Pancreas (tissue), 10 donors: ENCODE measurements at places on chromosomes 2 and 18.

DNA sequence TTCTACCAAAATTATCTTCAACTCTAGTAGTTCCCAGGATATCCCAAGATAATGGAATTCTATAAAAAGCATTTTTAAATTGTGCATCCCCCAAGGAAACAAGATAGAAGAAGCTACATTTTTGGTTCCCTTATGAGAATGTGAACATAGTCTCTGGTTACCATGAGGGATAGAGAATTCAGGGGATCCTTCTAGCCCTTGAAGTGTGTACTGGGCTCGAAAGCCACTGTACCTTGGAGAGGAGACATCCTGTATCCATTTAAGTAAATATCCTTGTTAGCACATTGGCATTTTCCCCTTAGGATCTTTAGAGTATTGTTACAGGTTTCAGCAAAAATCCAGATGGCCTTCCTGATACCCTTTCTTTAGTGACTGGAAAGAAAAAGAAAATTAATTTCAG is 228.5 kb downstream of the RTP5 start:
- no peak for DNase-seq

- DNase-seq = no peak
These were observed 60.6 kb downstream of the CAB39 start for GRCh38 chr2:230773039-230773773.

DNA sequence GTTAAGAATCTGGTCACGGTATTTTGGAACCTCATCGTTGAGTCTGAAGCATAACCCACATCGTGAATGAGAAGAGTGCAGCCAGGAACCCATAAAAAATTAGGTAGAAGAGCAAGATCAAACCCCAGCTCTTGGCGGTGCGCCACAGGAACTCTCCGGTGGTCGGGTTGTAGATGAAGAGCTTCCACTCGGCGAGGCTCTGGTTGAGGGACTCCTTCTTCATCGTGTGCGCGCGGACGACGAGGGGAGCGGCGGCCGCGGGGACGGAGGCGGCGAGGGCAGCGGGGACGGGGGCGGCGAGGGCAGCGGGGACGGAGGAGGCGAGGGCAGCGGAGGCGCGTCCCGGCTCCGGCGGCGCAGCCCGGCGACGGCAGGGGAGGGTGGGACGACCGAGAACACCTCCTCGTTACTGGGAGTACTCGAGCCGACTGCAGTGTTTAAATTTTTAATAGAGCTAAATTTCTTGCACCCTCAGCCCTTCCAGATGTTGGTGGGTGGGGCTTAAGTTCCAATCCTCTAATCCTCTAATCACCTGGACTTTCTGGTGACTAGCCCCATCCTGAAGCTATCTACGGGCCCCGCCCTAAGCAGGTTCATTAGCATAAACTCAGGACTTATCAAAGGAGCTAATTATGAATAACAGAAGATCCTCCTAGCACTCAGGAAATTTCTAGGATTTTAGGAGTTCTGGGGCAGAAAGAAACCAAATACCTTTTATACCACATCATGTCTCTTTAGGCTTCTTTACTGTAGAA is 20.4 kb upstream of the PAPOLG start:
- no peak for DNase-seq

DNA sequence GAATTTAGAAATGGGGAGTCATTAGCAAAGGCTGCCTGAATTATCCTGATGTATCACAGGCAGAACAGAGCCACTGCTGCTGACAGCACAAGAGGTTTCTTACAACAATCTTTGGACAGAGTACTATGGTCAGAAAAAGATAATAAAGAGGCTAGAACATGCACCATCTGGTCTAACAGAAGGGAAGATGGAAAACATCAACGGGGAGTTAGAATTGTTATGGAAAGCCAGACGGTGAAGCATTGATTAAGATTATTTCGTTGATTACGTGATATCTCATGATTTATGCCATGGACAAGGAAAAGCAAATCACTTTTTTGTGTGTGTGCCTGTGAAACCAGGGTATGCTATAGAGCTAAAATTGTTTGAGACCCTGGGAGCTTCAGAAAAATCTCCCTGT is 409.4 kb upstream of the ETAA1 start:
- no peak for DNase-seq

- no peak for DNase-seq
These were observed 163.8 kb downstream of the ETAA1 start for GRCh38 chr2:67560771-67561456.

DNA sequence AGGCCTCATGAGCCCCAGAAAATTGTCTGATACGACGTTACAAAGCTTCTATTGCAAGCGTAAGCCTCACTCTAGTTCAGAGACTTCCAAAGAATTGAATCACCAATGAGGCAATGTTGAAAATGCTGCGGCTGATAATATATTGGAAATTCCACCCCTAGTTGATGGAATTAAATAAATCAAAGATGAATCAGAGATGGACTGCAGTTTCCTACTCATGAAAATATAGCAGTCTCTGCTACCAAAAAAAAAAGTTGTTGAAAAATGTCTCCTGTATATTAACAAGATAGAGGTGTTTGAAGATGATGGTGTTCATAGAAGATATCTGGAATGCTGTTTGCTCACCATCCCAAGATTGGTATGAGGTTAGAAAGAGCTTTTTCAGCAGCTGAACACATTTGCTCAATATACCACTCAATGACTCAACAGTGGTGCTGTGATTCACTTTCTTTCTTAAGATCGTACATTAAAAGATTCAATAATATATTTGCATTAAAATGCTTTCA is 99.8 kb upstream of the ARHGAP28 start:
- DNase-seq = no peak

DNA sequence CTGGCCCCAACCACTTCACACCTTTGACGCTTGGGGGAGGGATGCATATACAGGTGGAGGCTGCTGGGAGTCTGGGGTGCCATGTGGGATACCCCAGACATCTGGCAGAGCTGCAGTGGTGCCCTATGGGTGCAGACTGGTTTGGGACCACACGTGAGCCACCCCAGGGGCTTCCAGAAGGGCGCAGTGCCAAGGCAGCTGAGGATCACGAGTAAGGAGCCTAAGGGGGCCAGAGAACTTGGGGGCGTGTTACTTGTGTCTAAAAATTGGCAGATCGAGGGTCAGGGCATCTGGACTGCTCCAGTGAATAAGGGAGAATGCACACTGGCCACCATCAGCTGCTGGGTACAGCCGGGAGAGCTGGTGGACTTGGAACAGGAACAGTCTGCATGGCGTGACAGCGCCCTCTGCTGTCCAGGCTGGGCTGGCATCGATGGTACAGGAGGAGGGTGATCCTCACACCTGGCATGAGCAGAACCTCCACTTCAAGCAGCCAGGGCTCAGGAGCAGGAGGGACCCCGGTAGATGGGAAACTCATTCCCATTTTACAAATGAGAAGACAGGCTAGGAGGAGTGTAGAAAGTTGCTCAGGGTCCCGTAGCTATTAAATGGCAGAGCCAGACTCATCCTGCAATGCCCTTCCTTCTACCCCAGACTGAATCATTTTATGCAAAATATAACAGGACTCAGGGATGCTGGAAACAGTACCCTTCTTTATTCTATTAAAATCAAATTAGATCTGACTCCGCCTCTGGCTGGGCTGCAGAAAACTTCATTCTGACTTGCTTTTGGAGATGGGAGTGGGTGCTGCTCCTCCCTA is 60.4 kb downstream of the ATOH8 start:
- DNase-seq = peak; percentile 99

DNA sequence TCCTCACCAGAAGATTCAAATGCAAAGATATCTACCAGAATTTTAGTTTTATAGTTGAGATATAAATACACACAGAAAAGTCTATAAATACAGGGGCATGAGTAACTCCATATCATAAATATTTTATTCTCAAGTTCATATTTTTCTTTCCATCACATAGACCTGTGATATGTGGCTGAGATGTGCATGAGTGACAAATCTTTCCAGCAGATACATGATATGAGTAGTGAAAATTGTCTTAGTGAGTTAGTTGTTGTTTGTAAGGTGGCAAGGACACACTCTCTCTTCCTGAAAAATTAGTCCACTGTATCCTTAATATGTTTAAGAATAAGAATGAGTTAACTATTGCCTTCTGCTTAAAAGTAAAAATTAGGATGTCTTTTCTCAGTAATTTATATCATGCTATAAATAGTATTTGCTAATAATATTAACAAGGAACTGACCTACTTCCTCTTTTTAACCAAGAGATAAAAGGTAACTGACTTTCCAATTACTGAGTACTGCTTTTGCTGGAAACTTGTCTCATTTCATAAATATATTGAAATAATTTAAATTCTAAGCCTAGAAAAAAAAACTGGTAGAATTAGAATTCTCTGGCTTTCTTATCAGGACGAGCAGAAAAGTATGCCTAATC is 85.2 kb upstream of the SESTD1 start:
- no peak for DNase-seq

GRCh38 chr2:229445019-229445418 is 173.9 kb upstream of the PID1 start:
- DNase-seq = no peak

DNA sequence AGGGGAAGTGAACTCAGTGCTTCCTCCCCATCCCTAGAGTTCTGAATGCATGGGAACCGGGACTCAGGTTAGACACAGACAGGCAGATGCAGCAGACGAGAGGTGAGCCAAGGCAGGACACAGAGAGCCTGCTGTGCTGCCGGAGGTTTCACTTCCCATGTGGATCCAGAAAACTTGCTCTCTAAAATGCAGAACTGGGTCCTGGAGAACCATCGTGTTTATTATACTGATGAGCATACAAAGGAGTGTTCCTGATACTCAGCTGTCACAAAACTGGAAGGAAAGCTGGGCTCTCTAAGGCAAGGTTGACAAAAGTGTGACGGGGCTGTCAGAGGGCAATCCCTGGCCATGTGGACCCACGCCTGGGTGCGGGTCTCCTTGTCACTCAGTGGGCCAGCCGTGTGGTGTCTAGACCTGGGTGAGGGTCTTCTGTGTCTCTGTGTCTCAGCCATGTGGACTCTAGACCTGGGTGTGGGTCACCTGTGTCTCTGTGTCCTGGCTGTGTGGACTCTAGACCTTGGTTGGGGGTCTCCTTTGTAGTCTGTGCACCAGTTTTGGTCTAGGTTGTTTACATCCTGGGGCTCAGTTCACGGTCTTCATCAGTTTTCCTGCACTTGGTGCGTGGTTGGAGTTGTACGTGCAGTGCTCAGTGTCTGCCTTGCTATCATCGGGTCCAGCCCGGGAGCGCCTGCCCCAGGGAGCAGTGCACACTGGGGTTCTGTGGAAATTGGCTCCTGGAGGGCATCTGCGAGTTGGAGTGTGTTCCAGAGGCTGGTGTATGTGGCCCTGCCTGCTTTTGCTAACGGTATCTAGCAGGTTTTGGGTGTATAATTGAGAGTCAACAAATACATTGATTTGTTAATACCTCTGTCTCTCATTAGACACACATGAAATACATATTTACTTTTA is 141.1 kb downstream of the ATP9B start:
- DNase-seq = no peak

DNA sequence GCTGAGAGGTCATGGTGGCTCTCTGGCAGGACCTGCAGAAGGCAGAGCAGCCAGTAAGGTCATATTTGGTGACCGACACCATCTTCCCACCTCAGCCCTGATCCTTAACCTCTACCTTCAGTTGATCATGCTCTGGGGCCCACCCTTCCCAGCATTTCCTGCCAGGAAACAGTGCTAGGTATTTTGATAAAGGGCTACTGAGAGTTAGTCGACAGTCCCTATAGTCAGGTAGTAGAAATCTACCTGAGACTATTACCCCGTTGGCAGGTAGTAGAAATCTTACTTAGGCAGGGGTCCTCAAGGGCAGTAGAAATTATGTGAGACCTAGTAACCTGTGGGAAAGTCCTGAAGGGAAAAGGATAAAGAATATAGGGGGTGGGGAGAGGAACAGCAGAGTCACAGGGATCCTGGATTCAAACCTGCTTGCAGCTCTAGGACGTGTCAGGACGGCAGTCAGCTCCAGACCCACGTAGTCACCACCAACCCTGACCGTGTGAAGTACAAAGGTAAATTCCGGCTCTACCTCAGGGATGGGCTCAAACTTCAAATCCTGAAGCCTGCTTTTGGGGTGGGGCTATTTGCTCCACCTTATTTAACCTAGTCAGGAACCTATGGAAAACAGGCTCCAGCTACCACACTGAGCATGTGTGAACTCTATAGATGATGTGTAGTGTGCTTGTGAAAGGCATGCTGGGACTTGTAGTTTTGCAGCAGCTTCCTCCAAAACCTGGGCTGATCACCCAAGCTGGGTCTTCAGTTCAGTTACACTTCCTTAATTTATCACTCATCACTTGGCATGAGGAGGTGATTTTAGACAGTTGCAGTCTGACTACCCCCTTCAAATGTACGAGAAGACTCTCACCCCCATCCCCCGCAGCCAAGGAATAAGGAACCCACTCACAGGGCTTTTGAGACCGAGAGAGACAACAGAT is at the start of gene DQX1:
DQX1 (minus strand) TSS at position 515 of the 932 bp plus-strand sequence; CDS start at position 13, 502 bp downstream.
- no peak for DNase-seq

DNA sequence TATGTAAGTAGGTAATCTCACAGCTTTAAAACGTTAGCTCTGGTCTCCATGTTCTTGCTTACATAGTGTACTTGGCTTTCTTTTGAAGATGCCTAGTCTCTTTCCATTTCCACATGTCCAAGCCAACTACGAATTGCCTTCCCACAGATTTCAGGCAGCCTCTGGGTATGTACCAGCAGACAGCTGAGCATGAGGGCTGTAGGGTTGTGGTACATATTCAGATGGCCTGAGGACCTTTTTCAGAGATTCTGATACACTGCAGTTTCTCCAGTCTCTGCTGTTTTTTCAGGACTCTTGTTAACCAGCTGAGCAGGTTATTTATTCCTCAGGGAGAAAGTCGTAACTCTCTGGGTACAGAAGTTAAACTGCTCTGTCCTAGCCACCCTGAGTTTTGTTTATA is 3.1 kb upstream of the KCNJ13 start:
- no peak for DNase-seq

GRCh38 chr2:187546762-187547333 is 7.4 kb downstream of the TFPI start:
- DNase-seq = no peak

GRCh38 chr2:207239754-207240494 is 74.2 kb upstream of the KLF7 start:
- no peak for DNase-seq

DNA sequence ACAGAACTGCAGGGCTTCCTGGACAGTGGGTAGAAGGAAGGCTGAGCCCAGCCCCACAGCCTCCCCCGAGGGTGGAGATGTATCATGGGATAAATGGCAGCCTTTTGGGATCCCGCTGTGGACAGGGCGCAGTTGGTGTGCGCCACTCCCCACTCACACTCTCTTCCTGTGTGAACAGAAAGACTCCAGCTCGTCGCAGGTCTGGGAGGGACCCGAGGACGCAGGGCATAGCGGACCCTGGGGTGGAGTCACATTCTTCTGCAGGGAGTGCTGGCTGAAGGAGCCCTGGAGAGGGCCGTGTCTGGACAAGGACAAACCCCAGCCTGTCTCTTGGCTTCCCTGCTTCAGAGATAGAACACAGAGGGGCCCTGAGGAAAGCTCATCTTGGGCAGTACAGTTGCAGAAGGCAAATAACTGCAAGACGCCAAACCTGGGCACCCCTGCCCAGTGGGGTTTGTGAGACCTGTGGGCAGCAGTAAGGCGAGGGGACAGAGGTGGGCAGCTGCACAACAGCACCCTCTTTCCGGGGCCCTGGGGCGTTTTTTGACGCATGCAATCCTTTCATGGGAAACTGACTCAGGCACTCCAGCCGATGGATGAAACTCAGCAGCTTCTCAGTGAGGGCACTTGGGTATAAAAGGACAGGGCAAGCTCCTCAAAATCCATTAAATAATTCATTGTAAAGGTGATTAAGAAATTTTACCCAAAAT is 101.9 kb downstream of the USP40 start:
- DNase-seq = peak; percentile 38
